Kidney (tissue), 22 donors: ENCODE measurements at places on chromosomes 6 and 20.

GRCh38 chr6:142353690-142354089 lies 51.9 kb downstream of the ADGRG6 start:
- no peak for DNase-seq

DNA sequence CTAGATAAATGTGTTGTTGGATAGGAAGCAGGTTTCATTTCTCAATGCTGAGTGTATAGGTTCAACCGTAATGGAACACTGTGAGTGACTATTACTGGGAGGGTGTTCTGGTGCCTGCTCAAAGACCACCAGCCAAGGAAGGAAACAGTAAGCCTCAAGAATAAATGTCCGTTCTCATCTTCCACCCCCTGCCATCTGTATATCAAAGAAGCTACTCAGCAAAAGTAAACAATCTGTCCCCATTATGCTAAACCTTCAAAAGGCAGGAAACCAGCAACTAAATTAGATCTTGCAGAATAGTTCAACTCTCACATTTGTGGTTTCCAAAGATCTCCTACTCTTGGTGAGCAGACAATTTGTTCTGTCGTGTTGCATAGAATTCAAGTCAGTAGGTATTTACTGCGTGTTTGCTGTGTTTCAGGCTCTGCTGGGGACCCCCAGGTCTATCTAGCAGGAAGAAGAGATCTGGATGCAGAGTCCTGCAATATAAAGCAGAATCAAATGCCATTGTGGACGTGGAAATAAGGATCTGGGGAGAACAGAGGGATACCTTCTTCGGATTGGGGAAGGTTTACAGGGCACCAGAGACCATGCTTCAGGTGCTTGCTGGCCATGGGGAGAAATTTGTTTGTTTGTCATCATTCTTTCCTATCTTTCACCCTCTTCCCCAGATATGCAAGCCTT lies 87.3 kb downstream of the SCML4 start:
- DNase-seq = no peak

DNA sequence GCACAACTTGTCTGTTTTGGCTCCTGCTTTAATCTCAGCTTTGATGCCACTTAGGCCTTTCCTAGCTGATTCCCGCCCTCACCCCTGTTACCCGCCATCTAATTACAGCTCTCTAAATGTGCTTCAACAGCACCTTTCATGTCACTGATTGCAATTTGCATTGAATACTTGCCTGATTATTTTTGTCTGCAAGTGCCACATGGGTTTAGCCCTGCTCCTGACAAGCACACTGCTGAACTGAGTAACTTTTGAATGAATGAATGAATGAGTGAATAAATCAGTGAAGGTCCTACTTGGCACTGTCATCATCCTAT lies 591 bp upstream of the DCBLD1 start:
- no peak for DNase-seq

DNA sequence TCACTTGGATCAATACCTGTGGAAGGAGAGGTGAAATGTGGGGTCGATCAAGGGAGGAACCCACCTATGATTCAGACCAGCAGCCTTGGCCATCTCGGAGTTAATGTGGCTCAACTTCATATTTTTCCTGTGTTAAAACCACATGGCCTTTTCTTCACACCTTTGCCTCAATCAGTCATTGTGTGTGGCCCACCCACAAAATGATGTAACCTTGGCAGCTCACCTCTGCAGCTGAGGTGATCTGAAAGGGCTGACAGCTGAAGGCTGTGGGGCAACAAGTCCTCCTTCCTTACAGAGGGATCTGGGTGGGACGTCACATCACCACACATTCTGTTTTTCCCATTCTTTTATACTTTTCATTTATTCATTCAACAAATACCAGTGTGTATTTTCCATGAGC lies 357.1 kb upstream of the HSF2 start:
- no peak for DNase-seq

DNA sequence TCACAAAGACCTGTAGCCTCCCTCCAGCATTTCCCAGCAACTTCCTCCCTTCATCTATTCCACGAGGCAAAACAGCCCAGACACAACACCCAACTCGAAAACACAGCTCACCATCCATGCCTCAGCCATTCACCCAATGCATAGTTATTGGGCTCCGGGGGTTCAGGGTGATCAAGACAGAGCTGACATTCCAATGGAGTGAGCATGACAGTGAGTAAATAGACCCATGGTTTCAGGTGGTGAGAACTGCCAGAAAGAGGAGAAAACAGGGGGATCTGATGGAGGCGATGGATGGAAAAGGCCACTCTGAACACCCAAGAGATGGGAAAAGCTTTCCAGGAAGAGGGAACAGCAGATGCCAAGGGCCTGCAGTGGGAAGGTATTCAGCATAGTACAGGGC lies 5.9 kb downstream of the CASS4 start:
- DNase-seq = no peak
